NCI-H2081 treated with DMSO at 0.1 percent for 48 hours (cell line): ENCODE measurements at places on chromosomes 4 and X.

DNA sequence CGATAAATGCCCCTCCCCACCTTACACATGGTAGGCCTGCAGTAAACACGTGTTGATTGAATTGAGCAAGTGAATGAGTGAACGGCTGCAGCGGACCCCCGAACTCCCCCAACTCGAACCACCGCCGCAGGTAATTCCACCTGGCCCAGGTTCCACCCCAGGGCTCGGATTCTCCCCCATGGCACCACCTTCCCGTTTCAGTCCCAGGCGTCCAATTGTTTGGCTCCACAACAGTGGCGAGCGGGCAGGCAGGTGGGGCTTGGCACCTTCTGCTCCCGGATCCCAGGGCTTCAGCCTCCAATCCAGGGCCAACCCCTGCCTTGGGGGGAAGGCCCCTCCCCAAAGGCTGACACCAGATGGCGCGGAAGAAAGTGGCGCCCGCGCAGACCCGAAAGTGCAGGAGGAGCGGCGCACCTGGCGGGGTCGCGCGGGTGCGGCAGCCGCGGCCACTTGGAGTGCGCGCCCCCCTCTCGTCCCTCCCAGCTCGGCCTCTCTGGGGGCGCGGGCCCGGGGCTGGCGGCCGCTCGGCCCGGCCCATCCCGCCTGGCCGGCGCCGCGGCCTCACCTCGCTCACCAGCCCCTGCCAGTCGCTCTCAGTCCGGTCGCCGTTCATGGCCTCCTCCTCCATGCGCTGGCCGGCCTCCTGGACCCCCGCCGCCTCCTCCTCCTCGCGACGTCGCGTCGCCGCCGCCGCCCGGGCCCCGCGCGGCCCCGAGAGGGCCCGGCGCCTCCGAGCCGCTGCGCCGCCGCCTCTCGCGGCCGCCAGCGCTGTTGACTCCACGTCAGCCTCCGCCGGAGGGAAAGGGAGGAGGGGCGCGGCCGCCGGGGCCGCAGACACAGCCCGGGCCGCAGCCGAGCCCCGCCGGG is at the start of gene CCDC149:
TSS of gene CCDC149 (minus strand) at position 791 of the 867 bp plus-strand sequence. CDS start at position 613, 178 bp downstream.
- peak; percentile 87 for DNase-seq

GRCh38 chrX:74814681-74815080 is 110.6 kb downstream of the NEXMIF start:
- no peak for DNase-seq

DNA sequence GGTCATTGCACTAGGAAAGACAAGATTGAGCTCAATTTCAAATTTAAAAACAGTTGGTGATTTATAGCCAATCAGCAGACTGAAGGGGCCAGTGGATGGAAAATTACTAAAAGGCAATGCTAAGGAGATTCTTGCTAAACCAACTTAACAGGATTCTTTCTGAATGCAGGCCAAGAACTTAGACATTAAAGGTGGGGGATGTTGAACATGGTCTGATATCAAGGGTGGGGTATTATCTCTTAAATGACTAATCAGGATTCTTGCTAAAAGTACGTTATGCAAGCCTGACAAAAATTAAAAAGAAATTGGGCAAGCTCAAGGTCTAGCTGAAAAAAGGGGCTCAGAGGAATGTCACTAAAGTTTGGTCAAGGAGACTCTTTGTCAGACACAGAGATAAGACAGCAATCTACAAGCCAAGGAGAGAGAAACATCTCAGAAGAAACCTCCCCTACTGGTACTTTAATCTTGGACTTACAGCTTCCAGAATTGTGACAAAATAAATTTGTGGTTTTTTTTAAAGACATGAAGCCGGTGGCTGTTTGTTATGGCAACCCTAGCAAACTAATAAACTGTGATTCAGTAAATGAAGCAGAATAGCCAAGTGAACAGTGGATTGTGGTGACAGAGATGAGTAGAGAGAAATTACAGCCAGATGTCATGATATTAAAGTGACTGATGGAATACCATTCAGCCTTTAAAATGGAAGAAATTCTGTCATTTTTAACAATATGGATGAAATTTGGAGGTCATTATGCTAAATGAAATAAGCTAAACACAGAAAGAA is 120.3 kb upstream of the KLHL4 start:
- no peak for DNase-seq

- no peak for DNase-seq
Measured at GRCh38 chr4:3730422-3731190, 35.6 kb upstream of the ADRA2C start.
